T-helper 22 cell (primary cell): ENCODE measurements at places on chromosomes 7 and 10.
A peak's percentile ranks its signal among the peaks of the same experiment; 100 is the strongest.

DNA sequence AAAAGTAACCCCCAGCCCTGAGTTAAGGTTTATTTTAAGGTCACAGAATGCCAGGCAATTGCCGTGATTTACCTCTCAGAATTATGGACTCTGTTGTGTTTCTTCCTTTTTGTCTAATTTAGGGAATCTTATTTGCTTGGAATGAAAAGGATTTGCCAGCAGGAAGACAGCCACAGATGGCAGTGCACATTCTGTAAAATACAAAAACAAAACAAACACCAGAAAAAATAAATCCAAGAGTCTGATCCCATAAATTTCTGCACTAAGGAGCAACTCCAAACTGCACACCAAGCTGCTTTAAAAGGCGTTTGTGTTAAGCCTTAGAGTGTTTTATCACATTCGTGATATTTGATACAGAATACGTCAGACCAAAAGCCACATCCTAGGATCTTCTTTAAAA, 199.0 kb upstream of the C7orf33 start:
- DNase-seq, result no peak

- DNase-seq, result no peak
These were observed 280.0 kb upstream of the GNAI1 start for GRCh38 chr7:79854621-79855020.

GRCh38 chr10:36888925-36889573, 236.3 kb upstream of the ANKRD30A start:
- no peak for DNase-seq

DNA sequence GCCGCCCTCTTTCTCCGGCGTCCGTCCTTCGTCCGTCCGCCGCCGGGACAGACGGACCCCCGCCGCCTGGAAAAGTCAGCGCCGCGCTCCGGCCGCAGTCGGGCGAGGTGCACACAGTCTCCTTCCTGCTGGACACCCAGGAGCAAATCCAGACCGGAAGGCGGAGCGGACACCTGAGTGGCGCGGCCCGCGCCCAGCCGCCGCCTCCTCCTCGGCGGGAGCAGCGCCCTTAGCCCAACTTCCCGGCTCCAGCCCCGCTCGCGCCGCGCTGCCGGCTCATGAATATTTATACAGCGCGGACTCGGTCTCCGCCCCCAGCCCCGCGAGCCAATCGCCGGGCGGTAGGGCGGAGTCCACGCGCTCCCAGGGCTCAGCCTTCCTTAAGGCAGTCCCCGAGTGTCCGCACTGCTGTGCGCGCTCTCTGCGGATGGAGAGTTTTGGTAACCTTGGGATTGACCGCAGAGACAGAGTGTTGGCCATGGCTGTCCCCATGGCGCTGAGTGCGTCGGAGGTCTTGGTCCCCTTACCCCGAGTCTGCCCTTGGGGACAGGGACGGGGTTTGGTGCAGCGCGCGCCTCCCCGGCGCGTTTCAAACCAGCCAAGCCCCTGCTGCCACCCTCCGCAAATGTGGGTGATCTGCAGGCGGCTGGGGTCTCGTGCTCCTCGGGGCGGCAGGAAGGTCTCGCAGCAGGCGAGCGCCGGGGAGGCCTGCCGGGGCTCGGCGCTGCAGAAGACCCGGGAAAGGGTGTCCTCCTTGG, at the start of gene FZD8:
Gene FZD8 (minus strand): TSS at position 262 of the 758 bp plus-strand sequence. CDS start 867 bp downstream, outside the sequence.
- DNase-seq, result peak; percentile 42

DNA sequence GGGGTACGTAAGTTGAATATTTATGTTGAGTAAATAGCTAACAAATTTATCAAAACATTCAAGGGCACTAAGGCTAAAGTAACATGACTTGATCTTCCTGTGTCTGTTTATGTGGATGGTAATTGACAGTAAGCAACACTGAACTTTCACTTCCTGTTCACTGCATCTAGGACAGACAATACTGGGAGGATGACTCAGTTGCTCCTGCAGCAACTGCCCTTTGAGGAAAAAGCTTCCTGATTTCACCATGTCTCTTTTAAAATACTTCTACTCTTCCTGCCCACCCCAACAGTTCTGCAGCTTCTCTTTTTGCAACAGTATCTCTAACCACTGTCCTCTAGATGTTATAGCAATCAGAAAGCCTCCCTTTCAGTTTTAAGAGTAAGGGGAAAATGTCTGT, 76.6 kb upstream of the HGF start:
- DNase-seq, result no peak

DNA sequence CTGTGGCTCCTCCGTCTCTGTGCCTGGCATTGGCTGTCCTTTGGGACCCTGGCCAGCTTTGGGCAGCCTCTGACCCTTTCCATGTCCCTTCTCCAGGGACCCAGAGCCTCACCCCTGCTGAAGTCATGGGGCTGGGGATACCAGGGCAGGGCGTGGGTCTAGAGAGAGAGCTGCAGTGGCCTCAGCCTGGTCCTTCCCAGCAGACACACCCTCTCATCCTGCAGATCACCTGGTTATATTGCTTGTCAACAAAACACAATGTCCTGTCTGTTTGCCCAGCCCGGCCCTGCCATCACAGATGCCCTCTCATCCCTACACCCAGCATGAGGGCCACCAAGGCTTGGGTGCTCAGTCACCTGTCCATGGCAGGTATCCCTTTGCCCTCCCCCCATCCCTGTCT, 1.8 kb downstream of the MUC17 start:
- DNase-seq, result no peak

GRCh38 chr10:104336821-104337467, 1.3 kb downstream of the ITPRIP start:
- no peak for DNase-seq

DNA sequence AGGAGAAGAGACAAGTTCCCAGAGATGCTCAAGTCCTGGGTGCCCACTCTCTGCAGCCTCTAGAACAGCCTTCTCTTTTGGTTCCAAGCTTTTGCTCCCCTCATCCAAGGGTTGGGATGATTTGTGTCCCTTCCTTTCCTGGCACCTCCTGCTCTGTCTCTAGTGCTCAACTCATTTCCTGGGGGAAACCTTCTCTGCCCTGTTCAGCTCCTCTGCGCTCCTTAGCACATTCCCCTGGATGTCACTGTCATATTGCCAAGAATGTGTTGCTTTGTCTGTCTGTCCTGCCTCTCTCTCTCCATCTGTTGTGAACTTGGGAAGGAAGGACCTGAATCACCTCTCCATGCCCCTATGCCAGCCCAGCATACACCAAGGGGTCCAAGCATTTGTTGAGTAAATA, 5.1 kb upstream of the LBX1 start:
- no peak for DNase-seq

DNA sequence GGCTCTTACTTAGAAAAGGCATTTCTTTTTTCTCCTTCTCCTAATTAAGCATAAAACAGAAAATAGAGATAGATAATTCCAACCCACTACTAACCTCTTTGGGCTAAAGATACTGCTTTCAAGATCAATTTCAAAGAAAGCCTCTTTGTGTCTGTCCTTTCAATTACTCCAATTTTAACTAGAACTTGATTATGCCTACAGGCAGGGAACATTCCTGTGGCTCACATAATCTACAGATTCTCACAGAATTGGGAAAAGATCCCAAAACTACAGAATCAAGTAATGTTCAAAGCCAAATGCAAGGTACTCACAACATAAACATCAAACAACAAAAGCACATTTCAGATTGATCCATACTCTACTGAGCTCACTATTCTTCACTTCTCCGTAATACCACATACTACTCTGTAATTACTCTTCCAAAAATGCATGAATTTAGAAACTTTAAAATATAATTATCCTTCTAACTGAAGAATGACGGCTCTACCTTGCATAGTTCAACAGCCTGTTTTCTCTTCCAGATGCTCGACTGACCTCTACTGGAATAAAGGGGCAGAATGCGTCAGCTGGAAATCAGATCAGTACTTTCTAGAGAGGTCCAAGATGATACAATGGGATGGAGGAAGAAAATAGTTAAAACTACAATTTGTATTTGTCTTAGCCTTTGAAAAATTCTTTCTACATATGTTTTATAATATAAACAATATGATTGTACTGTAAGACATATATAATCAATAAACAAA, 3.9 kb downstream of the MTERF1 start:
- no peak for DNase-seq
